ENCODE measurements at places on chromosomes 1 and 21.

- DNase-seq: no peak
Observed at GRCh38 chr1:4755301-4755845, 101.0 kb downstream of the AJAP1 start.

DNA sequence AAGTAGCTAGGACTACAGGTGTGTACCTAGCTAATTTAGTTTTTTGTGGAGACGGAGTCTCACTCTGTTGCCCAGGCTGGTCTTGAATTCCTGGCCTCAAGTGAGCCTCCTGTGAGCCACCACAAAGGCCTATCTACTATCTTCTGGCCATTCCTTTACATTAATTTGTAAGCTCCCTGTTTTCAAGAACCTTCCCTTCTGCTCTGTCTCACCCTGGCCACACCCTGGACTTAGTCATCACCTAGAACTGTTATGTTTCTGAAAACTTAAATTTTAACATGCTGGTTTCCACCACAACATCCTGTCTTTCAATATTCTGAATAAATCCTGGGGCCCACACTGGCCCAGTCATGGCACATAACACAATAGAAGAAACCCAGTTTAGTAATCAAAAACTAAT lies 4.9 kb upstream of the B4GALT3 start:
- DNase-seq: no peak

GRCh38 chr1:17377325-17377953 lies 5.4 kb downstream of the PADI6 start:
- no peak for DNase-seq

DNA sequence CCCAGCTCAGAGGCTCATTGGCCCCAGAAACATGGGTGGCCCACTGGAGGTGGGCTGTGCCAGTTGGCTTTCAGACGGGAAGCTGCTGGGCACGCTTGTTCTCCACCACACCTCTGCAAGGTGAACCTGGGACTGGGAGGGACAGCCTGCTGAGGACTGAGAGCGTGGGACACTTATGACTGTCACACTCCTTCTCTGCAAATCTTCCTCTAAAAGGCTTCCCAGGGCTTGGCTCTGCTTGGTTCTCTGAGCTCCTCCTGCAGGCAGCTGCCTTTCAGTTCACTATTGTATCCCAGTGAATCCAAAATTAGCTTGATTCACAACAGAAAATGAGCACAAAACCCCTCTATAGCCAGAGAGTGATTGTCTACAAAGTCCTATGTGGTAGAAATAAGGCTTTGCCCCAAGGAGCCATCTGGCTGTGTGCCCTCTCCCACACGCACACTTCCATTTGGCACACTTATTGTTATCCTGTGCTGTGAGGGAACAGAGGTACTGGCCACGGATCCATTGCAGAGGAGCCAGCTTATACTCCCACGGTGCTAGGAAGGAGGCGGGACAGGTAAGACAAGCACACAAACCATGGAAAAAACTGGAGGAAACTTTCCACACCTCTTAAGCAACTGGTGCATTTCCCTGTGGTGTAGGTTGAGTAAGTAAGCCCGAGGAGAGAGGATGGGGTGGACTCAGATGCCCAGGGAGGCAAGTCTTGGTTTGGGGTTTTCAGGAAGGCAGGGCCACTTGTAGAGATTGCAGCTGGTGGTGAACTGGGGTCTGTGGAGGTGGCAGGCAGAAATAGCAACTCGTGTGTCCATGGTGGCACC lies 18.9 kb upstream of the BTG2 start:
- no peak for DNase-seq

- no peak for DNase-seq
Observed at GRCh38 chr1:170239445-170239844, 93.7 kb downstream of the NTMT2 start.

DNA sequence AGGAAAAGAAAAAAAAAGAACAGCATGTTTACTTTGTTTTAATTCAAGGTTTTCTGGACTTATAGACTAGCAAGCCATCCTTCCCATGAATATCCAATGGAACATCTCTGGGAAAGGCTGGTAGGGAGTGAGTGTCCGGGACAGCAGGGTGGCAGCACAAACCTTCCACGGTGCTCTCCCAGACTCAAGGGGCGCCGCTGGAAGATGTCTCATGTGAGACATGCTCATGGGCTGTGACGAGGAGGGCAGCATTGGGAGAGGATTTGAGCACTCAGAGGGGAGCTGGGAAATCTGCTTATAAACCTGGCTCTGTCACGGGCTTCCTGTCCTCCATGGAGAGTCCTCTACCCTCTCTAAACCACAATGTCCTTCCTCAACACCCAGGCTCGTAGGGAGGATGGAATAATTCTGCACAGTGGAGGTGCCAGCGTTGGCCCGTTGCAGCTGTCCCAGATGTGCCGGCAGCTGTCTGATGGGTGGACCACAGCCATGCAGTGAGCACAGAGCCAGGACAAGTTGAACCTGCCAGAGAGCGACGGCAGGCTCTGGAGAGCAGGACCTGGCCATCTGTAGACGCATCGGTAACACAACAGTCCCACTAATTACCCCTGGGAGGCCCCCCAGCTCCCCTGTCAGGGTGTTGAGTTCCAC lies 100.1 kb upstream of the IGSF21 start:
- no peak for DNase-seq

All from HS-27A (cell line).